ENCODE measurements at places on chromosomes 7 and 10.

DNA sequence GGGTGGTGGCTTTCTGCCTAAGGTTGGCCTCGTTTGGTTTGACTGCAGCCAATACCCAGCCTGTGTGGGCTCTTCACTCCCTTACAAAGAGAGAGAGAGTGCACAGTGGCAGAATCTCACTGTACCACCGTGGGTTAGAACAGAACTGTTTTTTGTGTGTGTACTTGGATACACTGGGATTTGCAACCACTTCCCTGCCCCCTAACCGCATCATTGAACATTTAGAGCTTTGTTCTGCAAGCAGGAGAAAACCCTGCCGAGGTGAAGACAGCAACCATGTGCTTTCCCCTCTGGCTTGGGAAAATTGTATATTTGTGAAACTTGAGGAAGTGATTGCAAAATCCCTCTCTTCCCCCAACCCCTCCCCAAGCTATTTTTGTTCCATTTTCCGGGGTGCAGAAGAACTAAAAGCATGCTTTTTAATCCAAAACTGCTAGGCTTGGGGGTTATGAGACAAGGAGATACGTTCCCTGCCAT, 201.2 kb downstream of the TCF7L2 start:
- no peak for DNase-seq

- no peak for DNase-seq
Observed at GRCh38 chr10:86992456-86992855, 24.2 kb downstream of the ADIRF start.

GRCh38 chr10:21183025-21183424, 285.9 kb upstream of the NEBL start:
- DNase-seq, result no peak

DNA sequence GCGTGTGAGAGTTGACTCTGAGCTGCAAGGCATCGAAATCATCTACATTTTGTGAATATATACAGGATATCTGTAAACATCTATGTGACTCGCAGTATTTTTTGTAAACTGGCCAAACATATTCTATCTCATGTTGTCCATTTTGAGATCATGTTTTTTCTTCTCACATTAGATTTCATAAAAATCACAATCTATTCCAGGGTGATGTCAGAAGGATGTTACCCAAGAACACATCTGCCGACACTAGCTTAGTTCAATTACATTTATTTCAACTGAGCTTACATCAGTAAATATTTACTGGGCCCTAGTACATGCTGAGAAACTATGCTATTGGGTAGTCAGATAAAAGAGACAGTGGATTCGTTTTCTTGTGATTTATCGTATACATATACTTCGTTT, 2.5 kb upstream of the BUB3 start:
- no peak for DNase-seq

- no peak for DNase-seq
Observed at GRCh38 chr7:26052706-26053105, 99.3 kb upstream of the NFE2L3 start.

- DNase-seq, result peak; percentile 73
Observed at GRCh38 chr7:106915873-106916272, 50.8 kb downstream of the PIK3CG start.

- no peak for DNase-seq
Observed at GRCh38 chr7:2873146-2873545, 29.0 kb upstream of the GNA12 start.

DNA sequence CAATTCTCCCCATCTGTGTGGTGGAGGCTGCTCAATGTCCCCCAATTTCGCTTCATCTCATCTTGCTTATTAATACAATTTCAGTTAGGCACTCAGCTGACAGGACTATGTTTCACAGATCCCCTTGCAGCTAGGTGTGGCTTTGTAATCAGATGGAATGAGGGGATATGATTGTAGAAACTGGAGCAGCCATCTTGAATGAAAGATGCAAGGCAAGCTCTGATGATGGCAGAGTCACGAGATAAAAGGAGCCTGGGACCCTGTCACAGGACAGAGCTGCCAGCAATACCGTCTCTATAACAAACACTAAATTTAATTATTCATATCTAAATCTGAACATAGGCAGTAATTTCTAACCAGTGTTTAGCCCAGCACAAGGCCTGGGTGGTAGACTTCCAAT, 991 bp upstream of the DLD start:
- no peak for DNase-seq

DNA sequence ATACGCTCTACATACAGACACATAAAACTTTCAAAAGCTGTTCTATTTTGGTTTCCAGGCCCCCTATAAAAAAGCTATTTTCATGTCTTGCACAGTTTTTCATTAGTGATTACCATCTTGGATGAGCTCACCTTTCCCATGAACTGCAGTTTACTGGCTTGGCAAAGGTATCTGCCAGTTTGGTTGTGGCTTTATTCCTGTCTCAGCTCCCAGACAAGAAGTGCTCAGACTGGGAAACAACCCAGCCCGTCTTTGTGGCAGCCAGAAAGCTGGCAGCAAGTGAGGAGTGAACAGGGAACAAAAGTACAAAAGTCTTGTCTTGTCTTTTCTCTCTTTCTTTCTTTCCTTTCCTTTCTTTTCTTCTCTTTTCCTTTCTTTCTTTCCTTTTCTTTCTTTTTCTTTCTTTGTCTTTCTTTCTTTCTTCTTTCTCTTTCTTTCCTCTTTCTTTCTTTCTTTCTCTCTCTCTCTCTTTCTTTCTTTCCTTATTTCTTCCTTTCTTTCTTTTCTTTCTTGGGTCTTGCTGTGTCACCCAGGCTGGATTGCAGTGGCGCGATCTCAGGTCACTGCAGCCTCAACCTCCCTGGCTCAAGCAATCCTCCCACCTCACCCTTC, 138.8 kb downstream of the CFAP58 start:
- DNase-seq, result no peak

DNA sequence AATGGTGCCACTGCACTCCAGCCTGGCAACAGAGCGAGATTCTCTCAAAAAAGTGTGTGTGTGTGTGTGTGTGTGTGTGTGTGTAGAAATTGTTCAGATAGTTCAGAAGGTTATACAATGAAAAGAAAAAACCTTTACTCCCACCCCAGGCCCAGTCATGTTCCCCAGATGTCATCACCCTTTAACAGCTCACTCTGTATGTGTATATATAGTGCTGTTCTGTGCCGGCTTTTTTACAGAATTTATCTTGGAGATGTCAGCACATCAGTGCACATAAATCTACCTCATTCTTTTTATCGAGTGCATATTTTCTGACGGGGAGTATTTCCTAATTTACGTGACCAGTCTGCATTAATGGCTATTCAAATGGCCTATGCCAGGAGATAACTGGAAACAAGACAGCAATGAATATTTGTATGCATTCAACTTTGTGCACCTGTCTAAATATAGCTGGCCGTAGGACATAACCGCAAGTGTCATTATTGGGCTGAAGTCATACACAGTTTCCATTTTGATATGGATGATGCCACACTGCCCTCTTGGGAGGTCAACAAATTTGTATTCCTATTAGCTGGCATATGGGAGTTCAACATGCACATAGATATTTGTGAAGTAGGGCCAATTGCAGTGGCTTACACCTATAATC, 11.7 kb downstream of the NIPSNAP2 start:
- no peak for DNase-seq

GRCh38 chr7:151658778-151659177, 139.1 kb upstream of the RHEB start:
- no peak for DNase-seq

- DNase-seq, result no peak
Observed at GRCh38 chr10:25047591-25048301, 31.3 kb downstream of the THNSL1 start.

DNA sequence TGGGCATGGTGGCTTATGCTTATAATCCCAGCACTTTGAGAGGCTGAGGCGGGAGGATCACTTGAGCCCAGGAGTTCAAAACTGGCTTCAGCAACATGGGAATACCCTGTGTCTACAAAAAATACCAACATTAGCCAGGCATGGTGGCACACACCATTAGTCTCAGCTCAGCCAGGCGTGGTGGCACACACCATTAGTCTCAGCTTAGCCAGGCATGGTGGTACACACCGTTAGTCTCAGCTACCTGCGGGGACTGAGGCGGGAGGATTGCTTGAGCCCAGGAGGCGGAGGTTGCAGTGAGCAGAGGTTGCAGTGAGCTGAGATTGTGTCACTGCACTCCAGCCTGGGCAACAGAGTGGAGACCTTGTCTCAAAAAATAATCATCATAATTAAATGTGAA, 9.0 kb downstream of the LRRC27 start:
- no peak for DNase-seq

Data from activated CD4-positive, alpha-beta T cell treated with anti-CD3 and anti-CD28 coated beads, Interleukin-2, Interleukin-6, amounts not matched to agents 100 ng/mL and 50 ng/mL, durations not matched to agents 16 hours and 8 hours (primary cell).